ENCODE measurements at places on chromosomes 13 and 19.

DNA sequence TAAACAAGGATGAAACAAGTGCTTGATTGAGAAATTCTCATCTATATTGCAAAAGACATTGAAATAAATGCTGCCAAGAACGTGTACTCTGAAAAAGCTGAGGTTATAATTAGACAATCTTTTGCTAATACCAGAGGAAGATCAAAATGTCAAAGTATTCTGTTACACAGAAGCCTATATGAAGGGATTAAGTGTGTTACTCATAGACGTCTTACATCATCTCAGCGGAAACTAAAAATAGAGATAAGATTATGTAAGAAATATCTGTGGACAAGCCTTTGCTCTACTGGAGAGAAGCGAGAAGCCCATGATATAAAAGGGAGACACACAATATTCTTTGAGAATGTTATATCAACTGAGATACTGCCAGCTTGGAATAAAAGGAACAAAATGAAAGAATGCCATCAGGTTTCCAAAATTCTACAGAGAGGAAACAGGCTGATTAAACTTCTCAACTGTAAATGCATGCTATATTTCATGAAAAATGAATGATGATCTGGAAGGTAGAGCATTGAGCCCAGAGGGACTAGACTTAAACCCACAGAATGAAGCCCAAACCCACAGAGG lies 699.0 kb downstream of the GPC5 start:
- no peak for DNase-seq

GRCh38 chr13:46267166-46267565 lies 55.4 kb downstream of the LRRC63 start:
- no peak for DNase-seq

DNA sequence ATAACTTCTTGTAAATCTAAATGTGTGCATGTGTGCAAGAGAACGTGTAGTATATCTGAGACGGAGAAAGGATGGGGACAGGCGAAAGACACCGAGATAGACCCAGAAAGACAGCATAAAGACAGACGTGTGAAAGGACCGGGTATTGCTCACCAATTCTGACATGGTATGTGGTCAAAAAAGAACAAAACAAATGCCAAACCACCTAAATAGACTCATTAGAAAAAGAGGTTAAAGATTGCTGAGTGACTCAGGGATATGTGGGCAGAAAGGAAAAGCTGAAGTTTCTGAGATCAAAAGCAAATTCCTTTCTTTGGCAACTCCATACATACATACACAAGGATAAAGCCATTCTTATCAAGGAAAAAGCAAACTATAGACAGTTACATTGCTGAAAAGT lies 179.7 kb upstream of the TSC22D1 start:
- DNase-seq = no peak

GRCh38 chr13:32986552-32986951 lies 29.7 kb upstream of the KL start:
- no peak for DNase-seq

DNA sequence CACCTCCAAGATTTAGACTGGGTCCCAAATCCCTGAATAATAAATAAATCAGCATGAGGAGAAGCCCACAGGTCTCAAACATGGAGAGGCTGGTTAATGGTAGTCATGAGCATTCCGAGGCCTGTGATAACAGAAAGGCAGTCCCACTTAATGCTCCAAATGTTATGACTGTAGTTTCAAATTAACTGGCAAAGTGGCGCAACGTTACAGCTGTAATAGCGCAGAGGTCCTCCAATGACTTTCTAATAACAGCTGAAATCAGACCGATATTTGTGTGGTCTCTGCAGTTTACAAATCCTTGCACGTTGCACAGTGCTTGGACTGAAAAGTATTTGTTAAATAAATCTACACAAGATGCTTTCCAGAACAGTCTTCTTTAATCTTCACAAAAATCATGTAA lies 141.8 kb downstream of the ABCC4 start:
- DNase-seq = no peak

- no peak for DNase-seq
Observed at GRCh38 chr19:45161738-45162607, 1.2 kb upstream of the NKPD1 start.

Data from activated CD4-positive, alpha-beta T cell treated with anti-CD3 and anti-CD28 coated beads for 1 hour (primary cell).